Activated CD8-positive, alpha-beta T cell treated with anti-CD3 and anti-CD28 coated beads, Interleukin-2, amount 10 ng/mL, durations not matched to agents 7 days and 5 days (primary cell): ENCODE measurements at places on chromosomes 2 and 18. TPM values are rescaled to one million over a fixed set of nuclear protein-coding genes. Genes with fewer than 3 reads are reported as not detected.
A peak's percentile ranks its signal among the peaks of the same experiment; 100 is the strongest.

SLC4A3 gene
- total RNA-seq = not detected

GRCh38 chr2:112957511-112957910, 20.3 kb upstream of the IL36G start:
- DNase-seq = no peak

MPP4 gene
- not detected for total RNA-seq

MSTN gene
- not detected for total RNA-seq

GRCh38 chr2:105490204-105490603, 91.4 kb upstream of the FHL2 start:
- DNase-seq = no peak

- DNase-seq = peak; percentile 68
These were observed 83.5 kb upstream of the RAB12 start for GRCh38 chr18:8525692-8526091.

DNA sequence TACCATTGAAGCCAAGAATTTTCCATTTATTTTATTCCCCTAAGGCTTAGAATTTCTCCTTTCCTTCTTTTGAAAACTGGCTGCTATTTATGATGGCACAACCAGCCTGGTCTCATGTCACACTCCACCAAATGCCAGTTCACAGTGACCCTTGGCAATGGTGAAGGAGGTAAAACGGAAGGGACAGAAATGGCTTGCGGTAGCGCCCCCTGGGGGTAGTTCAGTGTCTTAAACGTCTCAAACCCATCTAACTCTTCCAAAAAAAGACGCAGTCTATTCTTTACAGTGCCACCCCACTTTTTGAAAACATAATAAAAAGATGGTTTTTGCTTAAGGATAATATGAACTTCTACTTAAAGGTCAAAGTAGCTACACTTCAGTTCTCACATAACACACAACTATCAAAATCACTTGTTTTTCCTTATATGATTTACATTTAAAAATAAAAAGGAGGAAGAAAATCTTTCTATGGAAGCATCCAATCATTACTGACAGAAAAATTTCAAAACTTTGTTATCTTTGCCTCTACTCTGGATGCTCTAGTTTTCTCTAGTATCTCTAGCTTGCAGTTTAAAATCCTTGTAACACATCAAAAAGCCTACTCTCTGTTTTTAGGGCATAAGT, 28.0 kb downstream of the PNO1 start:
- DNase-seq = peak; percentile 66

GRCh38 chr2:239928391-239929350, 96.5 kb downstream of the NDUFA10 start:
- DNase-seq = no peak

DNA sequence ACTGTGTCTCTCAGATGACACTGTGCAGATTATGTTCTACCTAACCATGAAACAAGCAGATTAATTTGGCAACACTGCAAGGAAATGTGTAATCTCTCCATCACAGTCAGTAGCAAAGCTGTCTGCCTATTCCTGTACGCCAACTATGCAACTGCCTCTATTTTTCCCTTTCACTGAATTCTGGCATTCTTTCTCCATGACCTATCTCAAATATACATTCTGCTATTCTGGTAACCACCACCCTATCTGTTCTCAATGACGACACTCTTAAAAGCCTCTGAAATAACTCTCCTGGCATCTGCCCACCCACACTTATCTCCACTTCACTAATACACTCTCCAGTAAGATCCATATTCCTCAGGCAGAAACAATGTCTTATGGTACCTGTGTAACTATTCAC, 78.7 kb downstream of the ABCA12 start:
- DNase-seq = no peak

PASK gene
- 46.7 TPM for total RNA-seq

COBLL1 gene
- total RNA-seq = not detected

DNA sequence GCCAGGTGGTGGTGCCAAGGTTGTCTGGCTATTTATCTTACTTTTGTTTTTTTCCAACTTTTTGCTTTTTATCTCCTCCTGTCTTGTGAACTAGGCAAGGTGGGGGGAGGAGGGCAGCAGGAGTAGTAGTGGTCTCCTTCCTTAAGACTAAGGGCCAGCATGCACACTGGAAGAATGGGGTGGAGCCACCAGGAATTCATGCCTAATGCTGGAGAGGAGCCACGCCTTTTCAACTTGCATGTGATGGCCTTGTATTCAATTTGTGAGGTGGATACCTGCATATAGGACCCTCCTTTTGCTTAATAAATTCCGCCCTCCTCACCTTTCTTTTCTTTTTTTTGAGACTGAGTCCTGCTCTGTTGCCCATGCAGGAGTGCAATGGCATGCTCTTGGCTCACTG, 37.6 kb upstream of the CLASP1 start:
- no peak for DNase-seq

DNAJC5G gene
- not detected for total RNA-seq

ITGB6 gene
- total RNA-seq = not detected

- no peak for DNase-seq
These were observed 283.7 kb upstream of the ID2 start for GRCh38 chr2:8398040-8398668.

DNA sequence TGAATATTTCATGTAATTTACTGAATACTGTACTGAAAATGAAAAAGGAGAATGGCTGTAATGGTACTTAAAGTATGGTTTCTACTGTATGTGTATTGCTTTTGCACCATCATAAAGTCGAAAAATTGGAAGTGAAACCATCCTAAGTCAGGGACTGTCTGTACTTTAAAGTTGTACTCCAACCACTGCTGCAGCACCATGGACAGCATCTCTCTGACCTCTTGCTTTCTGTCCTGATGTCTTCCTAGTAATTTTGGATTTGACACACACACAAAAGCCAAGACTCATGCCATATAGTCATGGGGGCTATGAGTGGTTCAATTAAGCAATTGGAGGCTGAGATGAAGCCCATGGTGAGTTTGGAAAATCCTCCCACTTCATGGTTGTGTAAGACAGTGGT, 256.3 kb upstream of the PKDCC start:
- DNase-seq = peak; percentile 36

GRCh38 chr2:54977149-54977548, 73.1 kb downstream of the RTN4 start:
- DNase-seq = no peak

FZD7 gene
- total RNA-seq = 0.08 TPM

GRCh38 chr2:233566141-233566956, at the start of gene USP40:
Gene USP40, minus strand, starts transcription at chr2:233566782. Its CDS starts 1,228 bp downstream, at chr2:233565554.
- peak; percentile 68 for DNase-seq

DNA sequence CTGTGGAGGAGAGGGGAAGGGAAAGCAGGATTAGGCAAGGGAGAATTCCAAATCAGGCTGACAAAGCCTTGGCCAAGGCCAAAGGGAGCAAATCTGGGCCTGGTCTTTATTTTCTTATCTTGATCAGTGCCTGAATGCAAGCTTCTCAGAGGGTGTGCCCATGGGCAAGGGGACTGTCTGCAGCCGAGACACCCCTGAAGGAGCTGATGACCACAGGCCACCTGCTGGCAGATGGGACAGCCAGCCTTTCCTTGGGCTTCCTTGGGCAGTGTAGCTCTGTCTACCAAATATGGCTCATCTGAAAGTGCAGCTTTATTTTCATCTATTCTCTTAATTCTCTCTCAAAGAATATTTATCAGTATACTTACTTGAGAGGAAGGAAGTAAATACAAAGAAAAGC, 117.0 kb downstream of the PKP4 start:
- no peak for DNase-seq
